ENCODE measurements at places on chromosomes 6 and 20.

- no peak for DNase-seq
Observed at GRCh38 chr20:38090061-38090460, 56.5 kb downstream of the RPRD1B start.

DNA sequence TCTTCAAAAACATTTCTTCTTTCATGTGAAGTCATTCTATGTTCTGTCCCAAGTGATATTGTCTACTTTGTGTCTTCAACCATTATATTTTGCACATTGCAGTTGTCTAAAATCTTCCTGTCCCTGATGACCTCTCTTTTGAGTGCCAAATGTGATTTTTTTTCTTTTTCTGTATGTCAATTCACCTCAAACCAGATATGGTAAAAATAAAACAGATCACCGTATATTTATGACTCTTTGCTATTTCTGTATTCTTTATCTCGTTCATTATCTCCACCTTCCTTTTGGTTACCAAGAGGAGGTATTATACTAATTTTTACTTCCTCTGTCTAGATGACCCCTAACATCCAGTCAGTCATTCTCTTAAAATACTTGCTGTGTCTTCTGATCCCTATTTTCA, 165.2 kb downstream of the GRIK2 start:
- DNase-seq, result no peak

DNA sequence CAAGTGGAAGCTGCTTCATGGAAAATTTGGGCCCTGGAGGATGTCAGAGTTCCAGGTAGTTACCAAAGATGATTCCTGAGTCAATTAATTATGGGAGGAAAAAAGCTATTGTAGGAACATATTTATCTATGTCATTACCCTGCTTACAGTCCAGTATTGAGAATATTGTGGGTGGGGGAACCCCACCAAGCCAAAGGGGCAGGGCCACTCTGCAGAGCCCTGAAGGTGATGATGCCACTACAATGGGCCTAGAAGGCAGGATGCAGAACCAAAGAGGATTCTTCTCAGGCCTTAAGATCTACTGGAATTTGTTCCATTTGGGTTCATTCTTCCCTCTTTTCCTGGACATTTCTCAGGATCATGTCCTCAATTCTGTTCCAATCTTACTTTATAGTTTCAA, 375.2 kb upstream of the MARCKS start:
- DNase-seq, result no peak

DNA sequence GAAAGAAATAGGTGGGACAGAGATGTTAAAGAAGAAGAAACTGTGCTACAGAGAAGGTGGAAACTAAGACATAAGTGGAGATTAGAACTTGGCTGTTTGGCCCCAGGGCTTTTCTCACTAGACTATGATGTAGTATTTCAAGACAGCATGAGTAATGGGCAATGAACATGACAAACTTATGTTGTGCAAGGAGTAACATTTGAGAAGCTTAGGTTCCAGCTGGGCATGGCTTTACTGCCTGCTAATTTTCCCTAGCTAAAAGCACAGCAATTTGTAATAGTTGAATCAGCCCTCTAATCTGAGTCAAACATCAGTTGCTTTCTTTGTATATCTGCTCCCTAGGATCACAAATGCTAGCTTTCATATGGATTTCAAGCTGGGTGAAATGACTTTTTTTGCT, 294.3 kb upstream of the BMP2 start:
- no peak for DNase-seq

- no peak for DNase-seq
Observed at GRCh38 chr20:48626226-48626937, 201.4 kb downstream of the PREX1 start.

DNA sequence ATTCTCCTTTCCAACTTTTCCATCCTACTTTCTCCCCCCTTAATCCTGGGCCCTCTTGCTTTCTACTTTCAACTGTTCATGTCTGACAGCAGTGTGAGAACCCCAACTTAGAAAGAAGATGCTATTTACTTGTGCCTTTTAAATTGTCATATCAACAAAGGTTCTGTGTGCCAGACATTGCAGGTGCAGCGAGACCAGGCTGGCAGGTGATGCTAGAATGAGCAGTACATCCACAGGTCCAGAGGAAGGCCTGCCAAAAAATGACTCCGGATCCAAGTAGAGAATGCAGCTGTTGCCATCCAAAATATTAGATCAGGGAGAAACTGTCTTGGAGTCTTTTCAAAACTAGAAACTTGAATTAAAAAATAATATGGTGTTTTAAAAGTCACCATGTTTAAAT, 510.5 kb downstream of the LMBRD1 start:
- no peak for DNase-seq

- DNase-seq, result no peak
Observed at GRCh38 chr6:56037601-56038000, 162.2 kb upstream of the BMP5 start.

DNA sequence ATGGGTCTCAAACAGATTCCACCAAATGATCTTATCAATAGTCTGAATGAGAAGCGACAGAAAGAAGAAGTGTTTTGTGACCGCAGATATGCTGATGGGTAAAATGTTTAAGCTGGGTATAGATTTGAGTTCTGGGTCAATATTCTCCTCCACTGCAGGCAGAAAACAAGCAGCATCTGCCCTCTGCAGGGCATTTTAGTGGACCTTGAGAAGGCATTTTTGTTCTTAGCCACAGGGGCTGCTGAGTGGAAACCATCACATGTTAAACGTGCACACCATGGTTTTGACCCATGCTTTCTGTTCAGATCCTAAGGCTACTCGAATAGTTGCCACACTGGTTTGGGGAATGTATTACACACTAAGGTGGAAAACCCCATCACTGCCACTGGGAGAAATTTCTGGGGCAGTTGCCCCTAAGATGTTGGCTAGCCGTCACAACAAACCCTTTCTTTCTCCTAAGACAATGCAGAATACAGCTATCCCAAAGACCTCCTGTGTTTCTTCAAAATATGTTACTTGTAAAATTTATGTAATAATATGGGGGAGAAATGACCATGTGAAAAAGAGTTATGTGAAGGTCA, 5.5 kb downstream of the POU3F2 start:
- no peak for DNase-seq

DNA sequence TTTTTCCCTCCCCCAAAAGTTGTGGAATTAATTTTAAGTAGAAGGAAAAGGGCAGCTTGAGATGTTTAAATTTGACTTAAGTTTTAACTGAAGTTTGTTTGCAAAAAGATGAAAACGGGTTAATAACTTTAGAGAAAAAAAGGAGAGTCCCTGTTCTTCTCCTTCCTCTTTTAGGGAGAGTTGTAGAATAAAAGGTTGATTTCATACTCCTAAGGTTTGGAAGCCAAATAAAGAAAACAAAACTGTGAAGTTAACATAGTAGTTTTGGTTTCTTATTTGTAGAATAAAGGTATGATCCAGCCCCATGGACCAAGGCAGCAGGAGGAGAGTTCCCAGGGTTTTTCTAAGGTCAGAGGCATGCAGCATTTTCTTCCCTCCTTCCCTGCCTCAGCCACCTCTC, 33.4 kb downstream of the FOXO3 start:
- DNase-seq, result no peak

- DNase-seq, result no peak
Observed at GRCh38 chr6:103587722-103588121, 1272.0 kb downstream of the HACE1 start.

- no peak for DNase-seq
Observed at GRCh38 chr6:166045173-166045859, 122.3 kb downstream of the TBXT start.

GRCh38 chr20:58559368-58559729, 44.1 kb upstream of the APCDD1L start:
- DNase-seq, result no peak
